ENCODE measurements at places on chromosomes 7 and 10.
A peak's percentile ranks its signal among the peaks of the same experiment; 100 is the strongest.

GRCh38 chr7:88344956-88345832 lies 38.5 kb upstream of the STEAP4 start:
- H3K4me3 ChIP-seq = no peak overlapping the region
- H3K36me3 ChIP-seq = no peaks in the 10 kb centered on the region
- H3K27me3 ChIP-seq = no peaks in the 10 kb centered on the region
- no peaks in the 10 kb centered on the region for H3K4me1 ChIP-seq
- H3K27ac ChIP-seq = no peak overlapping the region

DNA sequence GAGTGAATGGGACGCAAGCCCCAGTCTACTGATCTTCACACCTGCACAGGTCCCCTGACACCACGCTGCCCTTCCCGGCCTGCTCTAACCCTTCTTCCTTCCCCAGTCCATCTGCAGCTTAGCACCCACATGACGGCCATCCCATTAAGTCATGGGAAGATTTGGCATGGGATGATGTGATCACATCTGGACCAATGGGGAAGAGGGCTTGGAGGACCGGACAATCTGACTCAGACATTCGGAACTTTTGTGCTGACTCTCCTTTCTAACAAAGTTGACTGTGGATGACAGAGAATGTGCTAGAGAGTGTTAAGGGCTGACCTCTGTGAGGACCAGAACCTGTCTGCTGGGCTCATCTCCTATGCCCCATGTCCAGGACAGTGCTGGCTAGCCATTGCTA lies 15.6 kb downstream of the CXCL12 start:
- H3K36me3 ChIP-seq = peaks cover 42% of the 10 kb centered on the region
- no peaks in the 10 kb centered on the region for H3K4me1 ChIP-seq
- no peaks in the 10 kb centered on the region for H3K27me3 ChIP-seq
- DNase-seq = no peak
- H3K4me3 ChIP-seq = no peak overlapping the region
- no peak overlapping the region for H3K27ac ChIP-seq

GRCh38 chr10:128180843-128181242 lies 54.6 kb upstream of the MKI67 start:
- no peak overlapping the region for H3K4me3 ChIP-seq
- H3K27me3 ChIP-seq = no peaks in the 10 kb centered on the region
- no peak overlapping the region for H3K27ac ChIP-seq
- DNase-seq = no peak

- H3K36me3 ChIP-seq = no peaks in the 10 kb centered on the region
- H3K4me3 ChIP-seq = no peak overlapping the region
- H3K4me1 ChIP-seq = no peaks in the 10 kb centered on the region
- H3K27me3 ChIP-seq = no peaks in the 10 kb centered on the region
Measured at GRCh38 chr10:23326544-23327307, 17.9 kb downstream of the C10orf67 start.

- H3K36me3 ChIP-seq = no peaks in the 10 kb centered on the region
- H3K4me1 ChIP-seq = peaks cover 56% of the 10 kb centered on the region
- H3K27ac ChIP-seq = peak overlapping the region; percentile 98
- H3K27me3 ChIP-seq = no peaks in the 10 kb centered on the region
- peak overlapping the region; percentile 78 for H3K4me3 ChIP-seq
Measured at GRCh38 chr10:101060951-101061623, 702 bp upstream of the KAZALD1 start.

GRCh38 chr7:91248996-91249395 lies 15.2 kb upstream of the FZD1 start:
- no peak for DNase-seq
- H3K4me3 ChIP-seq = no peak overlapping the region
- no peaks in the 10 kb centered on the region for H3K4me1 ChIP-seq
- H3K27ac ChIP-seq = no peak overlapping the region
- H3K36me3 ChIP-seq = no peaks in the 10 kb centered on the region

DNA sequence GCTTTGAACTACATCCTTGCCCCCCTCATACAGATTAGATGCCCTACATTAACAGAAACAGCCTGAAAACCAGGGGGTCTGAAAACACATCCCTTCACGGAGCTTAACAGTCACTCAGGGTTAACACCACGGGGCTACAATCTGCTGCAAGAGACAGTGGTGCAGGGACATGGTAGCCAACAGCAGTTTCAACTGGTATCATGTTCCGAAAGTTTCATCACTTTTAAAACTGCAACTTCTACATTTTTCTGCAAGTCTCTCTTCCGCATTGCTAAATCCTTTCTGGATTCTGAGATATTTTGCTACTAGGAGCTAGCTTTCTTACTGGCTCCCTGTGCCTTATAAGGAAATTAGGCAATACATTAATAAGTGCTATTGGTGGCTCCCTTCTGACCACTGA lies 92.6 kb downstream of the JAZF1 start:
- H3K4me3 ChIP-seq = no peak overlapping the region
- DNase-seq = no peak
- no peaks in the 10 kb centered on the region for H3K4me1 ChIP-seq
- H3K27ac ChIP-seq = peak overlapping the region; percentile 79

GRCh38 chr7:40329601-40330153 lies 194.9 kb downstream of the SUGCT start:
- H3K4me3 ChIP-seq = no peak overlapping the region
- H3K27ac ChIP-seq = no peak overlapping the region
- H3K36me3 ChIP-seq = no peaks in the 10 kb centered on the region
- H3K27me3 ChIP-seq = no peaks in the 10 kb centered on the region

DNA sequence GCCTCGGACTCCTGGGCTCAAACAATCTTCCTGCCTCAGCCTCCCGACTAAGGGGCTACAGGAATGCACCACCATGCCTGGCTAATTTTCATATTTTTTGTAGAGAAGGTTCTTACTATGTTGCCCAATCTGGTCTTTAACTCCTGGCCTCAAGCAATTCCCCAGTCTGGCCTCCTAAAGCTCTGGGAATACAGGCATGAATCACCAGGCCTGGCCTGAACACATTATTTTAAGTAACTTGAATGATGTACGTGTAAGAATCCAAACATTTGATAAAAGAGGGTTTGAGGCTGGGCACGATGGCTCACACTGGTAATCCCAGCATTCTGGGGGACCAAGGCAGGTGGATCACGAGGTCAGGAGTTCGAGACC lies 13.0 kb upstream of the BAMBI start:
- no peak for DNase-seq
- no peaks in the 10 kb centered on the region for H3K36me3 ChIP-seq
- H3K27ac ChIP-seq = no peak overlapping the region
- H3K27me3 ChIP-seq = peaks cover 16% of the 10 kb centered on the region
- no peak overlapping the region for H3K4me3 ChIP-seq
- peaks cover 7% of the 10 kb centered on the region for H3K4me1 ChIP-seq

- no peak for DNase-seq
- H3K27ac ChIP-seq = no peak overlapping the region
- H3K4me1 ChIP-seq = peaks cover 7% of the 10 kb centered on the region
- H3K27me3 ChIP-seq = no peaks in the 10 kb centered on the region
- no peak overlapping the region for H3K4me3 ChIP-seq
Measured at GRCh38 chr10:100291356-100291755, 4.9 kb upstream of the BLOC1S2 start.

DNA sequence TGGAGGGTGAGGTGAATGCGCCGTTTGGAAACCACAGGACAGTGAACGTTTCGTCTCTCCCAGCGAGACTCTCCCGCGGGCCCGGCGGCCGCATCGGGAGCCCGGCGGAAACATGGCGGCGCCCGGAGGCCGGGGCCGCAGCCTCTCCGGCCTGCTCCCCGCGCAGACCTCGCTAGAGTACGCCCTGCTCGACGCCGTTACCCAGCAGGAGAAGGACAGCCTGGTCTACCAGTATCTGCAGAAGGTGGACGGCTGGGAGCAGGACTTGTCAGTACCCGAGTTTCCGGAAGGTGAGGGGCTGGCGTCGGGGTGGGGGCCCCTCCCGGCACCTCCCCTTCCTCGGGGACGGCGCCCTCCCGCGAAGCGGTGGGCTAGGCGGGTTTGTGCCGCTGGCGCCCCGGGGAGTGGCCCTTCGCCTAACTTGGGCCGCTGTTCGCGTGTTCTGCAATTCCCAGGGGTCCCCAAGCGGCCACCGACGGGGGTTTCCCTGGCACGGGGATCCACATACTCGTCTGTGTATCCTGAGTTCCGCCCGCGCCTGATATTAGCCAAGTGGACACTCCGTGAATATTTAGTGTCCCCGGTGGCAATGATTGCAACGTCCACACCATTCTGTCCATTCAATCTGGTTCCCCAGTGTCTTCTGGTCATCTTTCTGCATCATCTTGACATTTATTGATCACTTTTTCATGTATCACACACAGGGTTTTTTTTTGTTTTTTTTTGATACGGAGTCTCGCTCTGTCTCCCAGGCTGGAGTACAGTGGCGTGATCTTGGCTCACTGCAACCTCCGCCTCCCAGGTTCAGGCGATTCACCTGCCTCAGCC lies 514 bp downstream of the NHLRC2 start:
- DNase-seq = peak; percentile 74
- H3K36me3 ChIP-seq = peaks cover 17% of the 10 kb centered on the region
- peaks cover 4% of the 10 kb centered on the region for H3K4me1 ChIP-seq
- peak overlapping the region; percentile 94 for H3K27ac ChIP-seq
- no peaks in the 10 kb centered on the region for H3K27me3 ChIP-seq

GRCh38 chr10:4617589-4617988 lies 208.4 kb upstream of the AKR1E2 start:
- no peak overlapping the region for H3K4me3 ChIP-seq
- DNase-seq = no peak
- H3K27ac ChIP-seq = no peak overlapping the region
- no peaks in the 10 kb centered on the region for H3K4me1 ChIP-seq
- H3K27me3 ChIP-seq = no peaks in the 10 kb centered on the region

GRCh38 chr7:90668992-90669391 lies 72.9 kb downstream of the CDK14 start:
- no peaks in the 10 kb centered on the region for H3K4me1 ChIP-seq
- no peaks in the 10 kb centered on the region for H3K27me3 ChIP-seq
- DNase-seq = no peak
- H3K4me3 ChIP-seq = no peak overlapping the region
- no peaks in the 10 kb centered on the region for H3K36me3 ChIP-seq

DNA sequence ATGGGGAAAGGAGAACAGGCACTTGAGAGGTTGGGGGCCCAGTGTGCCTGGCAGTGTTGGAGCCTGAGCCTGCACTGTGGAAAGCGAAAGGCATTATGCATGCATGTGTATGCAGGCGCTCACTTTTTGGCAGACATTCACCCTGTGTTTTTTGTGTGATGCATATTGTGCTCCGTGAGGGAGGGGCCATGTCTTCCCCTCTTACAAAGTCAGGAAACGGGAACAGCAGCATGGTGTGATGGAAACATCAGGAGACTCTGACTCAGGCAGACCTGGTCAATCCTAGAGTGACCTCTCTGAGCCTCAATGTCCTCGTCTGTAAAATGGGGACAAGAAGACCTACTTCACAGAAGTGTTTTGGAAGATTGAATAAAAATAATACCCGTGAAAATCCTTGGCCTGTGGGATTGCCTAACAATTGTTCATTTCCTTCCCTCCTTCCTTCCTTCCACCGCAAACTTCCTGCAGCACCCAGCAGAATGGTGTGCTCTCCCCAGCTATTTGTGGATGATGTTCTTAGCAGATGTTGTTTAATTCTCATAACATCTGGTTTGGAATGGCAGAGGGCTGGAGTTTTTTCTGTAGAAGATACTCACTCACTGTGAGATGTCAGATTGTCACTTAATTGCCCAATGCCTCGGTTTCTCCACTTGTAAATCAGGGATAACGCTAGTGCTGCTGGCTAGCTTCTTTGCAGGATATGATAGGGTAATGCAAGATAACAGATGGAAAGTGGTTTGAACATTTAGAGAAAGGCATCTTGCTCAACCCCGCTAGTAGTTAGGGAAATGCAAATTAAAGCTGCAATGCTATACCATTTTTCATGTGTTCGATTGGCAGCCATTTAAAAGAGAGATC lies 39.8 kb downstream of the CDH23 start:
- DNase-seq = no peak
- no peaks in the 10 kb centered on the region for H3K27me3 ChIP-seq
- no peaks in the 10 kb centered on the region for H3K4me1 ChIP-seq
- no peaks in the 10 kb centered on the region for H3K36me3 ChIP-seq
- no peak overlapping the region for H3K4me3 ChIP-seq

DNA sequence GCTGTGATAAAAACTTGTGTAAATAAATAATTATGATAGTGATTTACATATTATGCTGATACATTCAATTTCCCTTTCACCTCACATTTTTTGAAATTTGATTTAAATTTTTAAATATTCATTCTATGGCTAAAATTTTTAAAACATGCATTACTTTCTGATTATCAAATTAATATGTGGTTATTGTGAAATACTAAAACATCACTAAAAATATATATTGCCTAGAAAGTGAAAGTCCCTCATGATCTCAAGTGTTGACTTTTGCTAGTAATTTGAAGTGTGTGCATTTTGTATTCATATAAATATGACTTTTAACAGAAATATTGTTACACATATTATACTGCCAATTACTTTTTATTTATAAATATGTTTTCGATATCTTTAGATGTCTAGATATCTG lies 3.1 kb downstream of the LRRC72 start:
- H3K4me1 ChIP-seq = no peaks in the 10 kb centered on the region
- no peak overlapping the region for H3K27ac ChIP-seq
- H3K27me3 ChIP-seq = no peaks in the 10 kb centered on the region
- no peaks in the 10 kb centered on the region for H3K36me3 ChIP-seq
- no peak for DNase-seq

- DNase-seq = no peak
- no peaks in the 10 kb centered on the region for H3K36me3 ChIP-seq
- H3K27ac ChIP-seq = no peak overlapping the region
- H3K4me1 ChIP-seq = no peaks in the 10 kb centered on the region
- no peak overlapping the region for H3K4me3 ChIP-seq
Measured at GRCh38 chr10:33137356-33138005, 179.5 kb upstream of the ITGB1 start.

- H3K36me3 ChIP-seq = peaks cover 37% of the 10 kb centered on the region
- H3K27me3 ChIP-seq = peaks cover 24% of the 10 kb centered on the region
- peak; percentile 86 for DNase-seq
Measured at GRCh38 chr7:116525913-116526861, 1.4 kb downstream of the CAV1 start.

GRCh38 chr10:63707254-63707910 lies 186.2 kb downstream of the REEP3 start:
- H3K36me3 ChIP-seq = no peaks in the 10 kb centered on the region
- H3K27ac ChIP-seq = peak overlapping the region; percentile 74
- DNase-seq = no peak

- H3K4me1 ChIP-seq = no peaks in the 10 kb centered on the region
- no peaks in the 10 kb centered on the region for H3K36me3 ChIP-seq
- H3K4me3 ChIP-seq = no peak overlapping the region
Measured at GRCh38 chr10:43036481-43037428, 40.1 kb upstream of the RET start.

GRCh38 chr7:80896906-80897598 lies 21.8 kb downstream of the SEMA3C start:
- peaks cover 7% of the 10 kb centered on the region for H3K4me1 ChIP-seq
- DNase-seq = no peak
- no peak overlapping the region for H3K4me3 ChIP-seq
- H3K36me3 ChIP-seq = no peaks in the 10 kb centered on the region
- no peaks in the 10 kb centered on the region for H3K27me3 ChIP-seq
- H3K27ac ChIP-seq = no peak overlapping the region
